Neural crest cell (in vitro differentiated cells): ENCODE measurements at places on chromosomes 5 and 9.

DNA sequence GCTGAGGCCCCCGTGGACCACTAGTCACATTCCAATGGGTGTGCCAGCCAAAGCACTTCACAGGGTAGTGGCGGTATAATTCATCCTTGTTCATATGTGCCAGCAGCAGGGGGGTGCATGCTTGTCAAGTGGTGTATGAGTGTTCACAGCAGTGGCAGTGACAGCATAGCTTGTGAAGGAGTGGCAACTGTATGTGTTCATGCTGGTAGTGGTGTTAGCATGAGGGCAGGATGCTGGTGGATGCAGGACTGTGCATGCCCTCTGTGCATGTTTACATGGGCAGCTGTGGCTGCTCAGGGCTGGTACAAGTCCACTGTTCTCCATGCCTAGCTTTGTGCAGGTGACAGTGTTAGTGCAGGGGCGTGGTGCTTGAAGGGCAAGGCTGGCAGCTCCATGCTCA, 253.4 kb upstream of the DMAC1 start:
- DNase-seq, result no peak

GRCh38 chr9:109372246-109372645, 51.4 kb upstream of the EPB41L4B start:
- no peak for DNase-seq

DNA sequence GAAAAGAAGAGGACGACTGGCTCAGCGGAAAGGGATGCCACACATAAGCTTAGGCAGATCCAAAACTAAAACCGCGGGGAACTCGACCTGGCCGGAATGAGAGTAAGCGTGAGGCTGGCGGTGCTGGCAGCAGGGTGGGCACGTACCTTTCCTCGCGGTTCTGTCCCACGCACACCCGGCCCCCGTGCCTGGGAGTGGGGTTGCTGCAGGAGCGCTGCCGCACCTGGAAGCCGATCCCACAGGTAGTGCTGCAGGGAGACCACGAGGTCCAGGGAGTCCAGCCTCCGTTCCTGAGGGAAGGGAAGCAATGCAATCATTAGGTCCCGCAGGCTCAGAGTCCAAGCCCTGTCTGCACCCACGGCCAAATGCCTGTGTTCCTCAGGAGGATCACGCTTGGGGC, 427.0 kb downstream of the SEMA5A start:
- DNase-seq, result no peak

DNA sequence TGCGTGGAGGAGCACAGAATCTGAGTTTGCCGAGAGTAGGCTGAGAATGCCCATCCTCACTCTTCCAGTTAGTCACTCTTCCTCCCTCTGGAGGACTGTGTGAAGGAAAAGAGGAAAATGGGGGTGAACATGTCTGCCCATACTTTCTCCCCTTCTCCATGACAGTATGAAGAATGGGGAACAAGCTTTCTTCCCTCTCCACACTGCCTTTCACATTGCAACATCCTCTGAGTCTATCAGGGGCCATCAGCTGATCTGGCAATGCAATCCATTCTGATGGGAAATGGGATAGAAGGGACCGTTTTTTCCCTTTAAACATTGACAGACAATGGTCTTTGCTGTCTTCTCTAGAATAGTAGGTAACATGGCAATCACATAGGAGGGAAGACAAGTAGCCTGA, 56.8 kb downstream of the UGCG start:
- no peak for DNase-seq

GRCh38 chr9:70259512-70259802, 679 bp downstream of the SMC5 start:
- DNase-seq, result no peak

DNA sequence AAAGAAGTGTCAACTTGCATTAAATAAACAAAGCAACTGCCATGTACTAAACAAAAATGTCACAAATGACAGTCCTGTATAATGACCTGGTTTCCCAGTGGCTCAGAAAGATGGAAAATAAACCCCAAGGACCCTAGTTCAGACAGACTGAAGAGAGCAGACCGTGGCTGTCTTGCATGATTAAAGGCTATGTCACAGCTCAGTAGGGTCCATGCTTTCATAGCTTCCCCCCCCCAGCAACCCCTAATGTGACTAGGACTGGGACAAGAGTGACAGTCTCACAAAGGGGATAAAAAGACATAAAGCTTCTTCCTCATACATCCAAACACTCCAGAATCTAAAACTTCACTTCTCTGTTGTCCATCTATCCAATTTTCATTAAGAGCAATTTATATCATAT, 113.6 kb downstream of the NR6A1 start:
- no peak for DNase-seq

- no peak for DNase-seq
Measured at GRCh38 chr5:6206501-6206900, 171.8 kb downstream of the MED10 start.

GRCh38 chr5:109063223-109063622, 315.5 kb downstream of the FER start:
- no peak for DNase-seq

DNA sequence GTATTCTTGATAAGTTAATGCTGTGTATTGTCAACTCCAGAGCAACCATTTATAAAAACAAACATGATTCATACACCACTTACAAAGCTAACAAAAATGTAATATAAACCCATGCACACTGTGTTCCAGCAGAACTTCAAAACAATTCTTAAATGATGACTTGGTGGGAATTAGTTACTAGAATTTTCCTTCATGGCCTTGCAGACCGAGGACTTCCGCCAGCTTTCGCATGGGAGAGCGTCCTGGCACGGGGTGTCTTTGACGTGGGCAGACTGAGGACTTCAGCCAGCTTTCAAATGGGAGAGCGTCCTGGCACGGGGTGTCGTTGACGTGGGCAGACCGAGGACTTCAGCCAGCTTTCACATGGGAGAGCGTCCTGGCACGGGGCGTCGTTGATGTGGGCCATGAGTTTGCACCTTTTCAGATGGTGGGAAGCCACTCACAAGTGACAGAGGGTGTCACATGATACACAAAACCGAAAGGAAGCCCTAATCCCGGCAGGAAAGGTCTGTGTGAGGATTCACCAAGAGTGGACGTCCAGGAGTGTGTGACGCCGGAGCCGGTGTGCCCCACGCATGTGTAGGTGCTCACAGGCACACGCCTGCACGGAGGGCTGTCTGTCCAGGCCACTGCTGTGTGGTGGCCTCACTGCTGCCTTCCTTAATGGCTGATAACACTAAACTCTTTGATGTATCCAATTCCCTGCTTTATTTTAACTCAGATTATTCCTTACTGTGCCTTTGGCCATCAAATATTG, 211.3 kb upstream of the IRX4 start:
- no peak for DNase-seq
